ENCODE measurements at places on chromosomes 5 and 9. TPM values are rescaled to one million over a fixed set of nuclear protein-coding genes. Genes with fewer than 3 reads are reported as not detected.
A peak's percentile ranks its signal among the peaks of the same experiment; 100 is the strongest.

DNA sequence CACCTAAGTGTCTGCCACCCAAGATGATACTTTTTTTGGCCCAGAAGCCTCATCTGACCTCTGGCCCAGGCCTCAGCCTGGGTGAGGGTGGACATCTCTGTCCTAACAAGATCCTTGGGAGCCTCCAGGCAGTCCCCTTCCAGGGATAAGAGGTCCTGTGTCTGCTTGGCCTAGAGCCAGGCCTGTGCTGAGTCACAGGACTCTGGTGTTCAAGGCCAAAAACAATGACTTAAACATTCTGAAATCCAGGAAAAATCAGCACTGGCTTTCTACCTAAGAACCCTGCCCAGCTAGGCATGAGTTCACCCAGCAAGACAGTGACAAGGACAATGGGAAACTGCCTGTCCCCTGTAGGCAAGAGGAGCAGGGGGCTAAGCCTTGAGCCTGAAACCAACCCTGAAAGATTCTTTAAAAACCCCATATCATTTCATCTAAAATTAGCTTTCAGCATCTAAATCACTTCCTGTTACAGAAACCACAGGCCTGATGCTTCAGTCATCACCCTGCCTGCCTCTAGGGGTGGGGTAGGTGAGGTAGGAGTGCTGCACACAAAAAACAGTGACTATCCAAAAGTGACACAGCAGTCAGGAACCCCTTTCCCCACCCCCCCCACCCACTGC, 29.9 kb downstream of the CSF2 start:
- DNase-seq, result peak; percentile 94

GRCh38 chr5:78888580-78889368, 96.3 kb downstream of the ARSB start:
- no peak for DNase-seq

GRCh38 chr5:33774341-33774740, 117.4 kb downstream of the ADAMTS12 start:
- no peak for DNase-seq

Gene PHF2
- 5.9 TPM for polyA plus RNA-seq

DNA sequence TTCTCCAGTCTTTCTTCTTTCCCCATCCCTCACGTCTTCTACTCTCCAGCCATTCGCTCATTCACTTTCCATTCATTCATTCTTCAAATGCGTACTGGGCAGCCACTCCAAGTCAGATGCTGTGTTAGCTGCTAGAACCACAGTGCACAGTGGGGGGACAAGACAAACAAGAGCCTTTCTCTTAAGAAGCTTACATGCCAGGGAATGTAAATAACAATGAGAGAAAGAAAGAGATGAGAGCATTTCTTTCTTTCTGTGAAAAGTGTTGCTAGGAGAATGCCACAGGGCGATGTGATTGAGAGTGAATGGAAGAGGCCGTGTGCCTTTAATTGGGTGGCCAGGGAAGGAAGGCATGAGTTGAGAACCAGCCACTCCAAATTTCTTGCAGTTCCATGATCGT, 46.3 kb upstream of the SMIM23 start:
- DNase-seq, result no peak

Gene SPATA31E1
- not detected for polyA plus RNA-seq

DNA sequence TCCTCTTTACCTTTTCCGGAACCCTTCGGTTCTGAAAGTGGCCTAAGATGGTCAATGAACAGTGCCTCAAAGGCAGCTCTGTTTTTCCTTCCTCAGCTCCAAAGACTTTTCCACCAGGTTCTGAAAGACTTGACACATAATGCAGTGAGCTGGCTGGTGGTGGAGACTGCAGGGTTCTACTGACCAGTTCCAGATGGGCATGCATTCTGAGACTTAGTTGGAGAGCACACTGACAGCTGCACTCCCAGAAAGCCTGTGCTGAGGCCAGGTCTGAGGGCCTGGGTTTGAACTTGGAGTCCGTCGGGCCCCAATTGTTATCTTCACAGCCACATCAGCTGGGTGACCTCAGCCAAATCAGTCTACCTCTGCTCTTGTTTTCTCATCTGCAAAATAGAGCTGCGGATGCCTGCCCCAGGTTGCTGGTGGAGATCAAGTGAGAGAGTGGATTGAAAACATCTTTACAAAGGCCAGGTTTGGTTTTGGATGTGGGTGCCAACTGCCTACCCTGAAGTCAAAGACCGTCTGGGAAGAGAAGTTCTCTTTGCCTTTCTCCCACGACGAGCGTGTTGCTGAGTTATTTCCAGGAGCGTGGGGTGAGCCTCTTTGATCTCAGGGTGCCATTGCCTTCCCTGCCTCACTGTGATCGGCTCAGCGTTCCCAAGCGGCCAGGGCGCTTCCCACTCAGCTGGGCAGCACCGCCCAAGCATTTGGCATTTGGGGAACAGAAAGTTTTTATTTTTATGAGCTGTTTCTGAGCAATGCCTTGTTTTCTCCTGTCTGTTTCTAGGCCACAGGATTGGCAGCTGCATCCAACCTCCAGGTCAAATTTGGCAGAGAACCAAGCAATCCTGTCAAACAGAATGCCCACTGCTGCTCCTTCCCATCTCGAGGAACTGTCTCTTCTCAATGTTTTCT, 54.9 kb downstream of the RAD23B start:
- DNase-seq, result no peak

DNA sequence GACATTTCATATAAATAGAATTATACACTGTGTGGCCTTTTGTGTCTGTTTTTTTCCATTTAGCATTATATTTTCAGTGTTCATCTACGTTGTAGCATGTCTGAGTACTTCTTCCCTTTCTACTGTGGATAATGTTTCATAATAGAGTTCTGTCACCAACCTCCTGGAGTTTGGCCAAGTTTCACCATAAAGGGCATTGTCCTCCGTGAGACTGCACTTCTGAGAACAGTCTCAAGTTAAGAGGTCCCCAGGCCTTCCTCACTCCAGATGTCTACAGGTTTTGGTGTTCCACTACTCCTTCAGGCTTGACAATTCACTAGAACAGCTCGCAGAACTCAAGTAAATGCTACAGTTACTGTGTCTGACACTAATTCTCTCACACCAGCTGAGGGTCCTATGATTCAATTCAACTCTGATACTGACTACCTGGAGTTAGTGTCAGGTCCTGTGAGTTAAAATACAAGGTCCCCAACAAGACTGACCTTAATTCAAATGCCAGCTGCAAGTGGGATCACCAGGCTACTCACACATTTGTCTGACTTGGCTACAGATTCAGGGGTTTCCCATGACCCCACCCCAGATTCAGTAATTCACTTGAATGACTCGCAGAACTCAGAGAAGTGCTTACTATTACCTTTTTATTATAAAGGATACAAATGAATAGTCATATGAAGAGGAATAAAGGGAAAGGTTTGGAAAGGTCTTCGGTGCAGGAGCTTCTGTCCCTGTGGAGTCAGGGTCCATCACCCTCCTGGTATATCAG, 31.1 kb downstream of the SLC35A4 start:
- peak; percentile 27 for DNase-seq

Gene ADRB2
- polyA plus RNA-seq, result 9.5 TPM

Gene THBS4
- polyA plus RNA-seq, result 0.23 TPM

DNA sequence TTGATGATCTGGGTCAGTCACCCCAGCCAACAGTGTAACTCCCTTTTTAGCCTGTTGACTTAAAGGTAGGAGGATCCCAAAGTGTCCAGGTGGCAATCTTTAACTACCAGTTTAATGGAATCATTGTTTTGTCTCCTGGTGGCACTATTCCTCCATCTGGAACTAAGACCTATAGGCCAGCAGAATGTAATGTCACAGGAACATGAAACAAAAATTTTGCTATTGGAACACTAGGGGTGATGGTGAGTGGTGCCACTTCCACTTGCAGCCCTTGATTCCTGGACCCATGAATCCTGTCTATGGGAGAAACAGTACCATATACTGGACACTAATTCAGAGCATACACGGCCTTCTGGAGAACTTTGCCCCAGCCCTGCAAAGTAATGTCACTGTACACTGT, 219.5 kb upstream of the RASA1 start:
- DNase-seq, result peak; percentile 4

- peak; percentile 24 for DNase-seq
Measured at GRCh38 chr9:91770229-91770628, 179.8 kb downstream of the ROR2 start.

- DNase-seq, result no peak
Measured at GRCh38 chr9:123218831-123219230, 49.6 kb downstream of the STRBP start.

- DNase-seq, result no peak
Measured at GRCh38 chr5:113598926-113599325, 85.4 kb downstream of the YTHDC2 start.

DNA sequence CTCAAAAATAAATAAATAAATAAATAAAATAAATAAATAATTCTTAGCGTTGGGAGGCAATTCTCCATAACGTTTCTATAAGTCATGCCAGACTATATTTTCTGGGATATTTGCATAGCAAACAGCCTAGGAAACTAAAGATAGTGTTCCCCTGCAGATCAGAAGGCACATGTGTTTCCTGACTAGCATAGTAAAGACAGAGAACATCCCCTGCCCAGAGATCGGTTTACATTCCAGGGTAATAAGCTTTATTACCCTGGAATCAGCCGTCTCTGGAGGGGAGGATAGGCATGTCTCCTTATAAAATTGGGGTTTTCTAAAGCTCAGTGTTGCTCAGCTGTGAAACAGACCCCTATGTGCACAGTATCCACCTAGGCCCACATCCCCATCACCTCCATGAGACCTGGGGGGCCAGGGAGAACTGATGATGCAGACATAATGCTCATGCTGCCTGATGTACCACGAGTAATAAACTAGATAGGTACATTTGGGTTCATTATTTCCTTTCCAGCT, 36.9 kb upstream of the IFNK start:
- DNase-seq, result no peak

- no peak for DNase-seq
Measured at GRCh38 chr5:160847526-160848085, 4.4 kb downstream of the ATP10B start.

DNA sequence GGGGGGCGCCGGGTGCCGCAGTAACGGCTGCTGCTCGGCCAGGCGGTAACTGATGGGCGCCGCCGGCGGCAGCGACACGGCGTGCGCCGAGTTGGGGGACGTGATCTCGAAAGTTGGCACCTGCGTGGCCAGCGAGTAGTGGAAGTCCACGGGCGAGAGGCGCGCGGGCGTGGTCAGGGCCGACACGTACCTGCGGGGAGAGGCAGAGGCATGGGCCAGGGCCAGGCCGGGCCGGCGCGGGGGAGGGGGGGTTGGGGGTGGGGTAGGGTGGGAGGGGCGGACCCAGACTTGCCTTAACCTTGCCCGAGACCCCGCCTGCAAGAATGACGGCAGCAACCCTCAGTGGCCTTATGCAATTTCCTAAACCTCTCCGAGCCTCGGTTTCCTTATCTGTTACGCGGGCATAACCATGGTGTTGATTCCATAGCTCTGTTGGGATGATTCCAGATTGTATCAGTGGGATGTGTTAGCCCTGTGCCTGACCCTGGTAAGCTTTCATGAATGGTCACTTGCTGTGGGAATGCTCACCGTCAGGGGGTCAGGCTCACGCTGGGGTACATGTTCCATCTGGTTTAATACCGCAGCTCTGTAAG, 53.0 kb downstream of the PSD2 start:
- DNase-seq, result no peak

GRCh38 chr9:87751868-87752267, 25.9 kb downstream of the CTSL start:
- DNase-seq, result peak; percentile 5

- no peak for DNase-seq
Measured at GRCh38 chr5:149798466-149798865, 68.4 kb downstream of the PPARGC1B start.

DNA sequence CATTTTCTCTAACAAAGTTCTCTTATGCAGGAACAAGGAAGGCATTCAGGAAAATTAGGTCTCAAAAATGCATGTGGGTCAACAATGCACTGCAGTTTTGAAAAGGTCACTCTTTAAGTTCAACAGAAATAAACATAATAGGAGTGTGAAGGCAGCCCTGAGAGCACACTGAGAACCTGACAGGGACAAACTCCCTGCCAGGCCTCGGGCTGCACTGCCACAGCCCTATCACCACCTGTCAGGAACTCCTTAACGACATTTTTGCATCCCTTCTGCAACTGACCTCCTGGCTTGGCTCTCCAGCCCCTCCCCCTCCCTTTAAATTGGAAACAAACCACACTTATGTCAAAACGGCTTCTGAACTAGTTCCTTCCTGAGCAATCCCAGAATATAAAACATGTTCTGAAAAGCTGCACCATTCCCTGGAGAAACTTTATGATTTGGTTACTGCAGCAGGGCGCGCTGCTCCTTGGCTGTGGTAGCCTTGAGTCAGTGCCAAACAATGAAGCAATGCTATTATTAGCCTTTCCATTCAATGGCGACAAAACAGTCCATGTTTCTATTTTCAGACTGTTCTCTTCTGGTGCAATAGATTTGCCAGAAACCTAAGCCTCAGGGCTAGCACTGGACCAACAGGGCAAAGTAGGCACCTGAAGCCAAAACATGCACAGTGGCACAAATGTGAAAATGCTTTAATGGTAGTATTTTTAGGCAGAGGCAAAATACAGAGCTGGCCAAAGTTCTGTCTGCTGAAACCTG, 160.1 kb upstream of the ZNF608 start:
- DNase-seq, result peak; percentile 32

Gene IGFBPL1
- polyA plus RNA-seq, result 0.11 TPM

- peak; percentile 35 for DNase-seq
Measured at GRCh38 chr9:114558027-114558675, 29.4 kb upstream of the ATP6V1G1 start.

GRCh38 chr9:286071-286740, 71.5 kb downstream of the DOCK8 start:
- DNase-seq, result peak; percentile 12

Gene PSAT1
- polyA plus RNA-seq, result 126 TPM

Gene PCSK1
- polyA plus RNA-seq, result not detected

DNA sequence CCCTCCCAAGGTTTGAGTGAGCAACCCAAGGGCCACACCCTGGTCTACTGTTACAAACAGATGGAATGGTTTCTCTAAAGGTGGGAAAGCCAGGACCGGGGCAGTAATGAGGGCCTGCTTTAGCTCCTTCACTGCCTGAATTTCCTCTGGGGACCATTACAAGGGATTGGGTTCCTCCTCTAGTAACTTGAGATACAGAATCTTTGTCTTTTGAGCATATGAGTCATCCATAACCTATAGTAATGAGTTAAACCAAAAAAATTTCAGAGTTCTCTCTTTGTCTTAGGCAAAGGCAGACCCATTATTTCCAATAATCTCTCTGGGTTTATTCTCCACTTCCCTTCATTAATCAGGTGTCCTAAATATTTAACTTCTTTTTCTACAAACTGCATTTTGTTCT, 618.8 kb downstream of the HINT1 start:
- DNase-seq, result peak; percentile 43

GRCh38 chr5:5340206-5340729, 82.2 kb upstream of the ICE1 start:
- peak; percentile 88 for DNase-seq

Gene SPATA31C1
- polyA plus RNA-seq, result not detected

GRCh38 chr9:130639866-130640555, 24.4 kb upstream of the PRDM12 start:
- DNase-seq, result no peak

DNA sequence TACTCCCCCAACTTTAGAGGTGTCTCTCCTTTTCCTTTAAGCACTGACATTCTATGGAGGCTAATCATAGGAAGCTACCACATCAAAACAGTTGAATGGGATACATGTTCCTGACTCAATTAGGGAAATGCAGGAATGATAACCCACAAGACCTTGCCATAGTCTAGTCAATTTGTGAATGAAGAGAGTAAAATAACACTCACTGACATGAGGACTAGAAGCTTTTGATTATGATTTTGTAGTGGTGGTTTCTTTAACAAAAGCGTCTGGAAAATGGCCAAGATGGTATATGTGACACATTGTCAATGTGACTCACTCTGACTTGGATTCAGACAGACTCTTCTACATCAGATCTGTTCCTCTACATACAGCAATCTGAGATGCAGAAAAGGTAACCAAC, 13.7 kb upstream of the PRELID2 start:
- DNase-seq, result peak; percentile 86

GRCh38 chr5:180548563-180548962, 42.7 kb downstream of the SCGB3A1 start:
- DNase-seq, result no peak

All from mammary epithelial cell (primary cell).